ENCODE measurements at places on chromosomes 1 and 21.

- no peak for DNase-seq
These were observed 26.6 kb downstream of the DDAH1 start for GRCh38 chr1:85438353-85438752.

GRCh38 chr1:7623842-7624241 lies 147.3 kb upstream of the VAMP3 start:
- DNase-seq, result no peak

DNA sequence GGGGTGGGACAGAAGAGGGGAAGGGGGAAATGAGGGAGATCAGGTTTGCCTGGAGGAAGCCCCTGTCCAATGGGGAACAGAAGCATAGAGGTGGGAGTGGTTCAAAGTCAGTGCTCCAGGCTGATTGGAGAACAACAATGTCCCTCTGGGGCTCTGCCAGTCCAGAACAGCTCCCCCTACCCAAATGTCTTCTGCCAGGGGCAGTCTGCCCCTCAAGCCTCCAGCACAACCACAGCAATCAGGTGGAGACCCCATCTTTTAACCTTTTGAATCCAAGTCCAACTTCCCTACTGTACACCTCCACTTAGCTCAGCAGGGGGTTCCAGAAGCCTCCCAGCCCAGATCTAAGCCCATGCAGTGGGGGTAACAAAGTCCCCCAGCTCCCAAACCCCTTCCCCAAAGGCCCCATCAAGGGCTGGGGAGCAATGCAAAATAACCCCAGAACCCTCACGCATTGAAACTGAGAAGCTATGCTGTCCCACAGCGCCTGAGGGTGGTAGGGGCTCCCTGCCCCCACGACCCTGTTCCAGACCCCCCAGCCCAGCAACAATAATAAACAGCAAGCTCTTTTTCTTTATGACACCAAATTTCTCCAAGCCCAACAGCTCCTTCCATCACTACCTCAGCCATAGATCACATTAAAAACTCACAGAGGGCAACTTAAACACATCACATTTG lies 3.3 kb downstream of the AHDC1 start:
- DNase-seq, result peak; percentile 71

DNA sequence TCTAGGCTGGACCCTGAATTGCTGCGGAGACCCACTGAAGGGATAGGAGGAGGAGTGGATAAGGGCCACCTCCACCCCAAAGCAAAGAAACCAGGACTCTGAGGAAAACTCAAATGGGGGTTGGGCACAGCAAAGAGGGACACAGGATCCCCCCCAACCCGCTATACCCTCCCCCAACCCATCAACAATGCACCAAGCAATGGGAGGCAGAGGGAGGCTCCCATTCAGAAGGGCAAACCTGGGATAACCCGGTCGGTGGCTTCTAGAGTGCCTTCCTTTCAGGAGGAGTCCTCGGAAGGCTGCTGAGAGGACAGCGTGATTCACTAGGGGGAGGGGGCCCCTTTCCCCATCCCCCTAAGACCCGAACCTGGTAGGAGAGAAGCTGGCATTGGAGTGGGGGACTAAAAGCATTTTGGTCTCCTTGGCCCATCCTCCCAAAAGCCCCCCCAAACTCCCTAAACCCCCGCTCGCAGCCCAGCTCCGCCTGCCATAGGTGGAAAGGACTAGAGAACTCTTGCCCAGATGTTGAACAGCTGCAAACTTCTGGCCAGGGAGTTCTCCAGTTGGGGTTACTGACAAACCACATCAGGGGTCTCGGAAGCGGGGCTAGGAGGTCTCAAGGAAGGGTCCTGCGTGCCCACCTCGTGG lies 1.3 kb downstream of the MEF2D start:
- DNase-seq, result peak; percentile 21

- no peak for DNase-seq
These were observed 465 bp downstream of the HUNK start for GRCh38 chr21:31873275-31873695.

DNA sequence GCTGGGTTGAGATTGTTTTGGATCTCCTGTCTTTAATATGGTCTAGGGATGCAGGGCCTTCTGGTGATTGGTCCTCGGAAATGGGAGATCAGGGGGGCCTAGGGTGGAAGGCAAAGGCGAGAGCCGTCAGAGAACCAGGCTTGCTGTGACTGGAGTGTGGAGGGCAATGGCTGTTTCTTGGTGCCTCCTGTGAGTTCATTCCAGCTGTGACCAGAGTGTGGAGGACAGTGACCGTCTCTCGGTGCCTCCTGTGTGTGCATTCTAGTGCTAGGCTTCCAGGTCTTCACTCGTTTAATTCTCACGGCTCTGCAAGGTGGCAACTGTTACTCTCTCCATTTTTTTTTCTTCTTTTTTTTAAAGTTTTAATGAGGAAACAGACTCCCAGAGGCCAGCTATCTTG lies 14.1 kb downstream of the LDLRAP1 start:
- DNase-seq, result no peak

GRCh38 chr1:151144474-151145303 lies 1.7 kb downstream of the SEMA6C start:
- no peak for DNase-seq

- peak; percentile 13 for DNase-seq
These were observed at the start of gene KCNT2 for GRCh38 chr1:196608390-196609369. KCNT2 (minus strand) TSS chr1:196608440; CDS start chr1:196608309, 131 bp downstream.

Data from K562 (cell line).